8988T (cell line): ENCODE measurements at places on chromosomes 7 and 10.

DNA sequence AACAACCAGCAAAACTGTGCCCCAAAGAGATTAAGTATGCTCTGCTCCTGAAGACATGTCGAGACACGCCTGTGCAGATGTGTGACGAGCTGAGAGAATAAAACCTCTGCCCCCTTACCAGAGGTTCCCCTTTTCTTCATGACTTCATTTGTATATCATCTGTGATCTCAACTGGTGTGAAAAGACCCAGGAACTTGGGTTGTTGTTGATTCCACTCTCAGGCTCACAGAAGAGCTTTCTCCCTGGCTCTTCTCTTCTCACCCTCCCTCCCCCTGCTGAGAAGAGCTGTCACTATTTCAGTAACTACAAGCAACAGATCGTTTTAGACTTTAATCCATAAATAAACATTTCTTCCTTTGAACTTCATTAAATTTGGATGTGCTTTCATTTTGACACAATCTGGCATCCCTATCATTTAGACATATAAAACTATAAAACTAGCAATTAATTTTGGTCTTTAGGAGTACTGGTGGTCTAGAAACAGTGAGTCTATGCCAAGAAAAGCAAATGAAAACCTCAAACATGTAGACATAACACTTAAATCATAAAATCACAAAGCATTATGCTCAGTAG is 179.3 kb upstream of the FZD8 start:
- DNase-seq = no peak

GRCh38 chr7:86978808-86979506 is 80.5 kb downstream of the ELAPOR2 start:
- no peak for DNase-seq

- no peak for DNase-seq
Observed at GRCh38 chr10:17510242-17510908, 56.0 kb upstream of the ST8SIA6 start.

GRCh38 chr7:88229302-88229995 is 9.6 kb upstream of the SRI start:
- DNase-seq = no peak

- no peak for DNase-seq
Observed at GRCh38 chr10:62243647-62243997, 25.0 kb downstream of the RTKN2 start.

DNA sequence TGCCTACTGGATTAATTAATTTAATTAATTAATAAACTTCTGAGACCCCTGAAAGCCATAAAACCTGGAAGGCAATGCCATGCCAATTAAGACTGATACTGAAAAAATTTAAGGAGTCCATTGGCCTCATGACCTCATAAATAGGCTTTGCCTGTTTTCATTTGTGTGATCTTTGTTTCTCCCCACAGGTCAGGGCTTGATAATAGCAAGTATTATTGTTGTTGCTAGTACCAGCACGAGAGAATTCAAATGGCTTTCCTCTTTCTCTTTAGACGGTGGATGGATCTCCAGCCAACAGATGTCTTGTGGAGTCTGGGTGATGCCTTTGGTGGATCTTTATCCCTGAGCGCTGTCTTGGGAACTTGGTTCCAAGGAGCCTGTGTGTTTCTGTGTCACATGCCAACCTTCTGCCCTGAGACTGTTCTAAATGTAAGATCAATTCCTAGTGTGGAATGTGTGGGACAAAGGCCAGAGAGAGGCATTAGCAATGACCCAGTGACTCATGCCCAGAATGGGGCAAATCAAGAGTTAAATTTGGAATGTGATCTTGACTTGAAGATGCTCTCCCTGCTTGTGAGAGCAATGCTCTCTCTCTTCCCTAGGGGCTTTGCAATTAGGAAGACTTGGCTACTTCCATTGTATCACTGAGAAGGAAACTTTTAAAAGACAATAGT is 17.7 kb downstream of the ACSM6 start:
- no peak for DNase-seq

DNA sequence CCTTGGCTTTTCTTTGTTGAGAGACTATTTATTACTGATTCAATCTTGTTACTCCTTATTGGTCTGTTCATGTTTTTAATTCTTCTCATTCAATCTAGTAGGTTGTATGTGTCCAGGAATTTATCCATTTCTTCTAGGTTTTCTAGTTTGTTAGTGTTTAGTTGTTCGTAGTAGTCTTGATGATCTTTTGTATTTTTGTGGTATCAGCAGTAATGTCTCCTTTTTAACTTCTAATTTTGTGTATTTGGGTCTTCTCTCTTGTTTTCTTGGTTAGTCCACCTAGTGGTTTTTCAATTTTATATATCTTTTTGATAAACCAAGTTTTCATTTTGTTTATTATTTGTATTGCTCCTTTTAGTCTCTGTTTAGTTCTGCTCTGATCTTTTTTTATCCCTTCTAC is 546.9 kb upstream of the TPK1 start:
- no peak for DNase-seq

DNA sequence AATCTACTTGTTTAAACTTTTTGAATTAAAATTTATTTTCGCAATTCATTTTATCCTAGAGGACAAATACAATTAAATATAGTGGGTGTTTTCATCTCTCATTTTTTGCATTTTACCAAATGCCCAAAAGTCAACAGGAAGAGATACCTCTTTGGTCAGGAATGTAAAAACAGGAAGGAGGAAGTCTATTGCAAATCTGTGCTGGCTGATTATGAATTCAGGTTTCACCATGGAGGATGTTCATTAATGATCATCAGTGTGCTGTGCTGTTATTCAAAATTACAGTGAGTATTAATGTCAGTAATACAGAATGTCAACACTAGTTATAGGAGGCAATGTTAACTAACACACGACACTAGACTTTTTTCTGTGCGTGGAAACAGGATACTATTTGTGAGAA is 24.7 kb downstream of the EXOC6 start:
- DNase-seq = no peak

- no peak for DNase-seq
Observed at GRCh38 chr10:120460186-120460585, 3.2 kb downstream of the PLPP4 start.

DNA sequence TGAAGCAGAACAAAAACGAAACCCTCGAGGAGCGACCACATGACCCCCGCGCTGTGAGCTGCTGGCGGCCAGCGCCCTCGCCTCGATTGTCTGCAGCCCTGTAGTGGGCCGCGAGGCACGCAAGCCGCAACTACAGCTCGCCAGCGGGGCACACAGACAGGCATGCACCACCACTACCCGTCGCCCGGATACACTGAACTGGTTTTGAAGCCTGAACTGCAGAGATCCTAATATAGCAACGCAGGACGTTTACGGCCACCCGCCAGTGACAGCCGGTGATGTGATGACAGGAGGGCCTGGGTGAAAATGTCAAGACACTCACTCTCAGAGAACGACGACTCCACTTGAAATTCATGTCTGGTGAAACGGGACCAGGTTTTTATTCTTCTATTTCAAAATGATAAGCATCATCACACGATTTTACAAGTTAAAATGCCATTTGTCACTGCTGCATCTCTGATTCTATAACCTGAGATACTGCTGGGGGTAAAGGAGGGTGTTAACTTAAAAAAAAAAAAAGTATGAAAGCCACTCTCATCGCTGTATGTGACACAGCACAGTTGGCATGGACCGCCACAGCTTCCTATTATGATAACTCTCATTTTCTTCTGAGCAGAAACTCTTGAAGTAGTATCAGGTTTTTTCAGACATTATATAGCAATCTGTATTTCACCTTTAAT is 120.3 kb upstream of the DIP2C start:
- DNase-seq = no peak

DNA sequence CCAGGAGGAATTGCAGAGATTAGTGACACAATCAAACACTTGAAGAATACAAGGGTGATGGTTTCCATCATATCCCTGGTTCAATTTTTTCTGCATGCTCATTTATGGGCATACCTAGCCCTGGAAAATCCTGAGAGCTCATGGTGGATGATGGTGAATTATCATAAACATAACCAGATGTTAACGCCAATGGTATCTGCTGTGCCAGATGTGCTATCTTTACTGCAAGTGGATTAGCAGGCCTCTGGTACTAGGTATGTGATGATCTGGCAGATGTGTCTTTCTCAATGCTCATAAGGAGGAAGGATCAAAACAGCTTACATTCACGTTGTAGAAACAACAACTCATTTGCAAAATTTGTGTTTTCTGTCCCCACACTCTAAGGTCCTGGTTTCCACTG is 150.5 kb downstream of the FZD1 start:
- DNase-seq = no peak

GRCh38 chr7:24365606-24366005 is 81.6 kb downstream of the NPY start:
- DNase-seq = no peak

- no peak for DNase-seq
Observed at GRCh38 chr10:70974920-70975319, 86.6 kb upstream of the PCBD1 start.

GRCh38 chr7:123242467-123243092 is 42.8 kb upstream of the SLC13A1 start:
- DNase-seq = no peak

DNA sequence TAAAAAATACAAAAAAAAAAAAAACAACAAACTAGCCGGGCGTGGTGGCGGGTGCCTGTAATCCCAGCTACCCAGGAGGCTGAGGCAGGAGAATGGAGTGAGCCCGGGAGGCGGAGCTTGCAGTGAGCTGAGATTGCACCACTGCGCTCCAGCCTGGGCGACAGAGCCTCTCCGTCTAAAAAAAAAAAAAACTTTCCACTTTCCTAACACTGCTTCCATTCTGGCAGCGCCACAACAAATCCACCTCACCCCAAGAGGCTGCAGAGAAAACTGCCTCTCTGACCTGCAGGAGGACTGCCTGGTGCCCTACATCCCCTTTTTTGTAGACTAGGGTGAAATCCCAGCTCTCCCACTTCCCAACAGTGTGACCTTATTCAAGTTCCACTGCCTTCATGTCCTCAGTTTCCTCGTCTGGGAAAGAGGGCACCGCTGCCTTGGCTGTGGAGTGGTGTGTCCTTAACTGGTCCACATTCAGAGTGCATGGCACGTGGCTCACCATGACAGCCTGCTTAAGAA is 2.6 kb upstream of the MBL2 start:
- no peak for DNase-seq

DNA sequence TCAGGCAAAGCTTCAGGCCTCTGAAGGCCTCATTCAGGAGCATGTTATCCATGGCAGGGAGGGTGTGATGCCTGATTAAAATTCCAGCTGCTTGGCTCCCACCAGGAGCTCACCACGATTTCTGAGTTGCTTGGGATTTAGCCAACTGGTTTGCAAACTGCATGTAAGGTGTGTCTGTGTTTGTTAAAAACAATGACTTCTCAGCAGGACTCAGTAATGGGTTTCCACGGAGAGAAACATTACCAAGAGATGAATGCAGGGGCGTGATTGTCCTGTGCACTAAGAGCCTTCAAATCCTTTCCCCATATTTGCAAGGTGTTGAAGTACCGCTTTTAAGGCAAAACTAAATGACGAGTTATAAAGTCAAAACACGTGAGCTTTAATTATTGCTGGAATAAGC is 88.8 kb upstream of the BTBD16 start:
- no peak for DNase-seq

- DNase-seq = no peak
Observed at GRCh38 chr10:2145926-2146478, 408.7 kb upstream of the ADARB2 start.

GRCh38 chr10:79431428-79431827 is 14.0 kb downstream of the ZCCHC24 start:
- DNase-seq = no peak

DNA sequence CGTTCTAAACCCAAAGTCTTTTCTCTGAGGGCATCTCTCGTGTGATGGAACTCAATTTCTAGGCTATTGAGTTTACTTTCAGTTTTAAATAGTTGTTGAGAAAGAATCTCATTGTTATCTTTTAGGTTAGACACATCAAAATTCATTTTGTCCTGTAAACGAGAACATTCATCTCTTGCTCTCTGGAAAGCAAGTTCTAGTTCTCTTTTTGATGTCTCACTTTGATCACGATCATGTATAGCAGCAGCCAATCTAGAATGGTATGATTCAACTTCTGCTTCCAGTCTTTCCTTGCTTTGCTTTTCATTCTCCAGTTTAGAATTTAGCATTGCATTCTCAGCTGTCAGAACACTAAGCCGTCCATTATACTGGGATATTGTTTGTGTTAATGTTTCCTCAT is 65.1 kb downstream of the ANKRD26 start:
- DNase-seq = no peak

GRCh38 chr10:47415520-47416304 is 31.6 kb upstream of the ZNF488 start:
- no peak for DNase-seq

DNA sequence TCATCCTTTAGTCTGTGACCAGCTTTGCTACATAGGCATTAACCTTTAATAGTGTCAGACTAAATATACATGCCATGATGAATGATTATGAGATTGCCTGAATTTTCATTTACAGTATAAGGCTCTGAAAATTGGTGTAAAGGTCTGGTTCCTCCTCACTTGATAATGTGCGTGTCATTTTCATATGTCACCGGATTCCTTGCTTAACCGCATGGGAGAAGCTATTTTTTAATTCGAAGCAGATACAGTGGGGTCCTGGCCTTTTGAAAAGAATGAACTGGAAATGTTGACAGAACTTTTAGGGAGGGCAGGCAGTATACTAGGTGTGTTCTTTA is 192.4 kb upstream of the SH2B2 start:
- DNase-seq = no peak

DNA sequence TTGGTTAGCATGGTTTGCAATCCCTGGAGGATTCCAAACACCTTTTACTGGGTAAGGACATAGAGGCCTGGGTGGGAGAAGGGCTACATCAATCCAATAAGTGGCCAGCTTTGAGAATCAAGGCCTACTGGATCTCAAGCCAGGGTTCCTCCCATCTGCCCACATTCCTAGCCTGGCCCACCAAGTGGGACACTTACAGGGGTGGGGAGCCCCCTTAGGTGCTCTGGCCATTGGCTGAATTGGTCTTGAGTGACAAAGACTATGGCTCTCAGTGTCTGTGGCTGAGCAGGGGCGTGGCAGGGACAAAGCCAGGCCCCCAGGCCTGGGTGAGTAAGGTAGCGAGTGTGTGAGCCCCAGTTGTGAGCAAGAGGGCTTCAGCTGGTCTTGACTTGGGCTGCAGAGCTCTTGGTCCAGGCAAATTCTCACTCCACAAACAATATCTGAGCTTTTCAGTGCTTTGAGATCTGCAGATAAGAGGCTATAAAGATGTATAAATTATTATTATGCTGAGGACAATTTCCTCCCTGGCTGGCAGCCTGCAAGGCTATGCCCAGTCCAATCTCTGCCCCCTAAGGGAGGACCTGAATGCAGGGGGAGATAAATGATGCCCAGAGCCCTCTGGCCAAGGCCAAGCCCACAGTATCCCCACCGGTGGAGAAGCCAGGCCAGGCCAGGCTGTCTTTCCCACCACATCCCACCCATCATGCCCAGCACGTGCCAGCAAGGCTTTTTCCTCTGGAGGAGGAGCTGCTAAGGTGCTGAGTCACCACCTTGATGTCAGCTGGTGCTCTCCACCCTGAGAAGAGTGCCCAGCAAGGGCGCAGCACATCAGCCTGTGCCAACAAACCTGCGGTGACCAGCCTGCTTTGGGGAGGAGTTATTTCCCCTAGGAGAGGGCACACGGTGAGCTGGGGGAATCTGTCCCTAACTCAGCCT is 80.7 kb upstream of the DUSP5 start:
- DNase-seq = no peak

- DNase-seq = no peak
Observed at GRCh38 chr7:100105534-100105933, 4.1 kb downstream of the AP4M1 start.
